Left ventricle myocardium inferior (tissue), 1 donor: ENCODE measurements at places on chromosomes 16 and 17. TPM values are rescaled to one million over a fixed set of nuclear protein-coding genes. Genes with fewer than 3 reads are reported as not detected.
A peak's percentile ranks its signal among the peaks of the same experiment; 100 is the strongest.

DNA sequence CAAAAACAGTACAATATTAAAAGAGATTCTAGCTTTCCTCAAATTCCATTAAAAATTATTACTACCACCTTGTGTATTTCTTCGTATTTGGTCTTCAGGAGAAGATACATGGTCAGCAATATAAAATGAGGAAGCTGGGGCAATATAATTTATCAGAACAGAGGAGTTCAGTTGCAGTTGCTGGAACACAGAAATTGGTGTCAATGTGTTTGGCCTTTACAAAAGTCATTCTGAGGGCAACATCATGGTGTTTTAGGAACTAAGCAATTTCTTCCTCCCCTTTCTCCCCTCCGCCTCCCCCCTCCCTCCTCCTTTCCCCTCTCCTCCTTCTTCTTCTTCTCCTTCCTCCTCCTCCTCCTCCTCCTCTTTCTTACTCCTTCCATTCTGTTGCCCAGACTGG lies 102.1 kb downstream of the YPEL2 start:
- no peak overlapping the region for H3K4me3 ChIP-seq
- no peaks in the 10 kb centered on the region for H3K36me3 ChIP-seq
- no peak for DNase-seq
- no peaks in the 10 kb centered on the region for H3K27me3 ChIP-seq
- H3K27ac ChIP-seq = no peak overlapping the region
- peaks cover 42% of the 10 kb centered on the region for H3K4me1 ChIP-seq

GRCh38 chr16:79833559-79833958 lies 233.0 kb upstream of the MAF start:
- no peak overlapping the region for H3K27ac ChIP-seq
- no peaks in the 10 kb centered on the region for H3K4me1 ChIP-seq
- no peak overlapping the region for H3K4me3 ChIP-seq
- H3K27me3 ChIP-seq = no peaks in the 10 kb centered on the region
- H3K36me3 ChIP-seq = no peaks in the 10 kb centered on the region

GRCh38 chr16:10080051-10080772 lies 102.0 kb downstream of the GRIN2A start:
- H3K36me3 ChIP-seq = no peaks in the 10 kb centered on the region
- no peaks in the 10 kb centered on the region for H3K27me3 ChIP-seq
- DNase-seq = peak; percentile 50
- peaks cover 38% of the 10 kb centered on the region for H3K4me1 ChIP-seq
- H3K4me3 ChIP-seq = no peak overlapping the region
- peak overlapping the region; percentile 62 for H3K27ac ChIP-seq

DNA sequence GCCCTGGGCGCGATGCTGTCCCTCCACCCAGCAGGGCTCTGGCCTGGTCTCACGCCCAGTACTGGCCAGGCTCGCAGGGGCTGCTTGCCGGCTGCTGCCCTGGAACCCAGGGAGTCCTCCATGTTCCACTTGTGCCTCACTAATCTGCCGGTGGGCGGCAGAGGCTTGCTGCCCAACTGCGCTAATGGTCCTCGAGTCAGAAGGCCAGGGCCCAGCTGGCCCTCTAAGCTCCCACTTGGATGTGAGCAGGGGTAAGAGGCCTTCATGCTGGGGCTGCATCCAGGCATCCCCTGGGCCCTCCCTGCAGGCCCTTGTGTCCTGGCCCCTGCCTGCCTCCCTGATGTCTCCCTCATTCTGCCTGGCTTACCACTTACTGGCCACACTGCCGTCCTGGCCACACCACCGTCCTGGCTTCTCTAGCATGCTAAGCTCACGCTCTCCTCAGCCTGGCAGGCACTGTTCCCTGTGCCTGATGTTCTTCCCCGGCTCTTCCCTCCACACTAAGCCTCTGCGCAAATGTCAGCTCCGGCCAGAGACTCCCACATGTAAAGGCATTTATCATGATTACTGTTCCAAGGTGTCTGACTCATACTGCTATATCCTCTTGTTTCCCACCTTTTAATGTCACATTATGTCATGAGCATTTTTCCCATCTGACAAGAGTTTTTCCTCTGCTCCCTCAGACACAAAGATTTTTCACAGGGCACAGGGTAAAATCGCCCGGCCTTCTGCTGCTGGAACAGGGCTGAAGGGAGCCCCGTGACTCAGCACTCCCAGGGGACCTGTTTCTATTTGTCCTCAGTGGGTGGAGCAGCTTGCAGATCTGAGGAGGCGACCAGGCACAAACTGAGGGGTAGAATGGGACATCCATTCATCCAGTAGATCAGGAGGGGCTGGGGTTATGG lies 15.9 kb downstream of the B9D1 start:
- peaks cover 62% of the 10 kb centered on the region for H3K4me1 ChIP-seq
- no peaks in the 10 kb centered on the region for H3K36me3 ChIP-seq
- DNase-seq = peak; percentile 77
- H3K27ac ChIP-seq = peak overlapping the region; percentile 84
- no peaks in the 10 kb centered on the region for H3K27me3 ChIP-seq

SPNS3 gene
- 1.7 TPM for total RNA-seq

LGALS9B gene
- not detected for total RNA-seq

RHBDF2 gene
- 13.8 TPM for total RNA-seq
